KBM-7 (cell line): ENCODE measurements at places on chromosomes 4 and X.

GRCh38 chr4:10664408-10664807 lies 20.2 kb downstream of the CLNK start:
- DNase-seq, result no peak

DNA sequence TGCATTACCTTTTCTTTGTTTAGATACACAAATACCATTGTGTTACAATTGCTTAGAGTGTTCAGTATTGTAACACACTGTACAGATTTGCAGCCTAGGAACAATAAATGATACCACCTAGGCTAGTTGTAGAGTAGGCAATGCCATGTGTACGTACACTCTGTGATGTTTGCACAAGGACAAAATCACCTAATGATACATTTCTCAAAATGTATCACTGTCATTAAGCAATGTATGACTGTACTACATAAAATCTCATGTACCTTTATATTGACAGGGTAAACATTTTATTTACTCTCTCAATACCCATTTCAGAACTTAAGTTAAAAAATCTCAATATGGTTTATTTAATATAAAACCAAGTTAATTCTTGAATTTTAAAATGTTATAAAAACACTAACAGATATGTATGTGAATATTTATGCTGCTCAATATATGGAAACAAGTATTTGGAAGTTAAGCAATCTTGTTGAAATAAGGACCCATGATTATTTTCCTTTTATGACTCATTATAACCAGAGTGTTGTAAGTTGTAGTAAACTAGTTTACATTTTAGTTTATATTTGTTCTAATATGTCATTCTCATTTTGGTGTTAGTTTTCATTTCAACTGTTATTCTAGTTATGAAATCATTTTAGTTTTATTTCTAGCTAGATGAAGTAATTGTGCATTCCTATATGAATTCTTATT lies 409.2 kb downstream of the TLL1 start:
- no peak for DNase-seq

- no peak for DNase-seq
These were observed 85.4 kb downstream of the GPRIN3 start for GRCh38 chr4:89222170-89222569.

GRCh38 chr4:178811356-178811755 lies 1369.1 kb upstream of the AGA start:
- no peak for DNase-seq

DNA sequence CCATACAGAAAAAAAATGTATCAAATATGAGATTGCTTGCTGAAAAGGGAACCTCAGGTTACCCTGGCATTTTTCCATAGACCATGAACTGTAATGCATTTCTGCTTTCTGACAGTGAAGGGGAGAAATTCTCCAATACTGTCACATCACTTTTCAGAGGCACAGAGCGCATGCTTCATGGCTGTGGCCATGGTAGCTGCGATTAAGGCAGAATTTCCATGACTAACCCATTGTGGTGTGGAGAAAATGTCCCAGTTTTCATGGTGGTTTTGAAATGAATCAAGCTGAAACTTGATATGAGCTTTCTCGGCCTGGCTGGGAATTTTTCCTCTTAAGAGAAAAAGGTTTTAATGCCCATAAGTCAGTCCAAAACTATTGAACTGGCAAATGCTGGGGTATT lies 39.5 kb upstream of the MAP3K15 start:
- DNase-seq, result peak; percentile 71

GRCh38 chr4:183344523-183345255 lies 22.5 kb upstream of the CLDN24 start:
- no peak for DNase-seq
